Fibroblast of lung (primary cell): ENCODE measurements at places on chromosomes 5 and 9. TPM values are rescaled to one million over a fixed set of nuclear protein-coding genes. Genes with fewer than 3 reads are reported as not detected.

- H3K27me3 ChIP-seq: peaks cover 3% of the 10 kb centered on the region
- H3K4me1 ChIP-seq: peaks cover 12% of the 10 kb centered on the region
- no peak overlapping the region for H3K27ac ChIP-seq
- no peak overlapping the region for H3K4me3 ChIP-seq
These were observed 24.7 kb downstream of the LHX6 start for GRCh38 chr9:122204055-122204454.

- no peaks in the 10 kb centered on the region for H3K4me1 ChIP-seq
- peaks cover 7% of the 10 kb centered on the region for H3K27me3 ChIP-seq
- H3K4me3 ChIP-seq: no peak overlapping the region
- no peak for DNase-seq
- H3K36me3 ChIP-seq: no peaks in the 10 kb centered on the region
These were observed 33.4 kb downstream of the C5orf15 start for GRCh38 chr5:133934822-133935666.

- no peaks in the 10 kb centered on the region for H3K27me3 ChIP-seq
- H3K36me3 ChIP-seq: no peaks in the 10 kb centered on the region
- H3K4me1 ChIP-seq: no peaks in the 10 kb centered on the region
- no peak for DNase-seq
- no peak overlapping the region for H3K4me3 ChIP-seq
These were observed 243.8 kb upstream of the ADAMTS16 start for GRCh38 chr5:4896328-4896727.

- peaks cover 2% of the 10 kb centered on the region for H3K4me1 ChIP-seq
- no peak for DNase-seq
- H3K27ac ChIP-seq: no peak overlapping the region
- no peak overlapping the region for H3K4me3 ChIP-seq
- no peaks in the 10 kb centered on the region for H3K36me3 ChIP-seq
These were observed 45.4 kb upstream of the XPA start for GRCh38 chr9:97742545-97742944.

GRK6 gene
- total RNA-seq: 13.1 and 15.0 TPM in 2 replicates

- no peaks in the 10 kb centered on the region for H3K27me3 ChIP-seq
- DNase-seq: no peak
- no peak overlapping the region for H3K4me3 ChIP-seq
- H3K27ac ChIP-seq: no peak overlapping the region
These were observed 61.4 kb downstream of the SERINC5 start for GRCh38 chr5:80194468-80194867.

GRCh38 chr9:75063556-75064305 lies 24.2 kb downstream of the NMRK1 start:
- H3K36me3 ChIP-seq: no peaks in the 10 kb centered on the region
- peaks cover 7% of the 10 kb centered on the region for H3K4me1 ChIP-seq
- no peak overlapping the region for H3K4me3 ChIP-seq
- peak; percentile 25 for DNase-seq
- no peak overlapping the region for H3K27ac ChIP-seq

GRCh38 chr9:106449336-106449927 lies 413.5 kb upstream of the ZNF462 start:
- H3K27me3 ChIP-seq: no peaks in the 10 kb centered on the region
- no peaks in the 10 kb centered on the region for H3K36me3 ChIP-seq
- H3K4me1 ChIP-seq: no peaks in the 10 kb centered on the region
- DNase-seq: no peak
- no peak overlapping the region for H3K4me3 ChIP-seq

WDR38 gene
- not detected in 2 replicates for total RNA-seq

SPINK13 gene
- not detected in 2 replicates for total RNA-seq

DNA sequence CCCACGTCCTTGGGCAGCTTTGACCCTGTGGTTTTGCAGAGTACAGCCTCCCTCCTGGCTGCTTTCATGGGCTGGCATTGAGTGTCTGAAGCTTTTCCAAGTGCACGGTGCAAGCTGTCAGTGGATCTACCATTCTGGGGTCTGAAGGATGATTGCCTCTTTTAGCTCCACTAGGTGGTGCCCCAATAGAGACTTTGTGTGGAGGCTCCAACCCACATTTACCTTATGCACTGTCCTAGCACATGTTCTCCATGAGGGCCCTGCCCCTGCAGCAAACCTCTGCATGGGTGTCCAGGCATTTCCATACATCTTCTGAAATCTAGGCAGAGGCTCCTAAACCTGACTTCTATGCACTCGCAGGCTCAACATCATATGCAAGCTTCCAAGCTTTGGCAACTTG lies 644.2 kb upstream of the CDH9 start:
- H3K27me3 ChIP-seq: no peaks in the 10 kb centered on the region
- no peaks in the 10 kb centered on the region for H3K36me3 ChIP-seq
- no peaks in the 10 kb centered on the region for H3K4me1 ChIP-seq
- H3K27ac ChIP-seq: no peak overlapping the region

DNA sequence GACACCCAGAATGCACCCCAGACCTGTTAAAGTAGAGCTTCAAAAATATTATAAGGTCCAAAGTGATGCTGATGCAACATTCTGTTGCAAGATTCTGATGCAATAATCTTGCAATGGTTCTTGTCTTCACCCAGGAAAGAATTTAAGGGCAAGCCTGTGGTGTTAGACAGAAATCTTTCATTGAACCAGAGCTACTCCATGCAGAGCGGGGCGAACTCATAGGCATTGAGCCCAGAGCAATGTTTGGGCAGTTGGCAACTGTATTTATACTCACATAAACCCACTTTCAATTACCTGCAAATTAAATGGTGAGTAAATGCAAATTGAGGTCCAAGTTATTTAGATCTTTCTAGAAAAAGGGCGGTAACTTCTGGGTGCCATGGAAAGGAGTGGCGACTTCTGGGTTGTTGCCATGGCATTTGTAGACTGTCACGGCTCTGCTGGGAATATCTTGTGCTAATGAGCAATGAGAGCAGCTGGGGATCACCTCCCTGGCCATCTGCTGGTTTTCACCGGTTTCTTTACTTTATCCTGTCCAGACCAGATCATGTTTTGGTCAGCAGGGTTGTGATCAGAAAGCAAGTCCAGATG lies 163.4 kb downstream of the ICE1 start:
- H3K36me3 ChIP-seq: no peaks in the 10 kb centered on the region
- H3K4me3 ChIP-seq: no peak overlapping the region
- H3K4me1 ChIP-seq: no peaks in the 10 kb centered on the region
- no peak for DNase-seq

- H3K4me3 ChIP-seq: peak overlapping the region; percentile 84
- H3K36me3 ChIP-seq: peaks cover 14% of the 10 kb centered on the region
- no peaks in the 10 kb centered on the region for H3K27me3 ChIP-seq
- DNase-seq: no peak
These were observed 678 bp downstream of the GBA2 start for GRCh38 chr9:35748242-35748857.

PALM2AKAP2 gene
- 6.9 and 9.9 TPM in 2 replicates for total RNA-seq

ARSK gene
- total RNA-seq: 10.0 and 19.3 TPM in 2 replicates

DMRT3 gene
- not detected in 2 replicates for total RNA-seq

MARVELD2 gene
- total RNA-seq: 1.3 and 2.5 TPM in 2 replicates

DNA sequence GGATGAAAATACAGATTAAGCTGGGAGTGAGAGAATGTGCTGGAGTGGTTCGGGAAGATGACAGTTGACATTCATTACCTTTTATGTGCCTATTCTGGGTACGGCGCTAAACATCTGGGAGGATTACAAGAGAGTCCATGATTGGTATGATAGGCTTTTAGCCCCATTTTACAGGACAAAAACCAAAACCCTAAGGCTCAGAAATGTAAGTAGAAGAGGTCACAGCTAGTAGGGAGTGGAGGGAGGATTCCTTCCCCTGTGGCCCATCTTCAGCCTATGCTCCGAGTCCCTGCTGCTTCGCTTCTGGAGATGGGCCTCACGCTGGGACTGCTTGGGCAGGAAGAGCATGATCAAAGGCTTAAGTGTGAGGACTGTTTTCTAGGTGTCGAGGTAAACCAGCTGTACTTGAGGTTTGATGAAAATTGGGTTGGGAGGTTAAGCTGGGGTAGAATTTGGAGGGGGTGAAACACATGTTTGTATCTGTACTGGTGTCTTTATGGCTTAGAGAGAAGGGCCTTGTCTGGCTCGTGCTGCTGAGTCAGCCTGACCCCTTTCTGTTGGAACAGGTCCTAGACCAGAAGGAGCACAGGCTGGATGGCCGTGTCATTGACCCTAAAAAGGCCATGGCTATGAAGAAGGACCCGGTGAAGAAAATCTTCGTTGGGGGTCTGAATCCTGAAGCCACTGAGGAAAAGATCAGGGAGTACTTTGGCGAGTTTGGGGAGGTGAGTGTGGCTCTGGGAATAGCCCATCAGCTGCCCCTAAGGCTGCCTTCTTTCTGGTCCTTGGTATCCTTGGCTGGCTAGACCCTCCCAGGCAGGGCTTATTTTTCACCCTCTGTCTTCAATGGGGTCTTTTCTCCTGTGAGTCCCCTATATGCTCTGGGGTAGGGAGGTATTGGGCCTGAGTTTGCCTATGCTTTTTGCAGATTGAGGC lies 2.1 kb downstream of the HNRNPAB start:
- no peaks in the 10 kb centered on the region for H3K27me3 ChIP-seq
- peak overlapping the region; percentile 98 for H3K4me3 ChIP-seq
- H3K27ac ChIP-seq: peak overlapping the region; percentile 6
- peak; percentile 43 for DNase-seq
- H3K36me3 ChIP-seq: peaks cover 35% of the 10 kb centered on the region
- H3K4me1 ChIP-seq: peaks cover 19% of the 10 kb centered on the region

SNCAIP gene
- 4.1 and 5.1 TPM in 2 replicates for total RNA-seq

- no peaks in the 10 kb centered on the region for H3K27me3 ChIP-seq
- no peak for DNase-seq
- no peaks in the 10 kb centered on the region for H3K4me1 ChIP-seq
- H3K36me3 ChIP-seq: peaks cover 29% of the 10 kb centered on the region
These were observed 57.2 kb upstream of the LRRTM2 start for GRCh38 chr5:138932171-138932810.

DNA sequence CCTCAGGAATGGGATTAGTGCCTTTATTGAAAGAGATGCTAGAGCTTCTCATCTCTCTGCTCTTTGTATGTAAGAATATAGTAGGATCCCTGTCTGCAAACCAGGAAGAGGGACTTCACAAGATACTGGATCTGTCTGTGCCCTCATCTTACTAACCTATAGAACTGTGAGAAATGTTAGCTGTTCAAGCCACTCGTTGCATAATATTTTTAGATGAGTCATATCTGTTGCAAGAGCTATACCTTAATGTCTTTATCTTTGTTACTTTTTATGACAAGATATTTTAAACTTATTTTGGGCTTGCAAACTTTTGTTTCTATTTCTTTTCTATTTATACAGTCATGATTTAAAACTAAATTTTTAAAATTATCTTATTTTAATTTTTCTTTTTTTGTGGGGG lies 1296.8 kb upstream of the CDH6 start:
- no peak for DNase-seq
- H3K4me3 ChIP-seq: no peak overlapping the region
- H3K36me3 ChIP-seq: no peaks in the 10 kb centered on the region
- H3K27ac ChIP-seq: no peak overlapping the region

PHYHD1 gene
- total RNA-seq: 12.3 and 20.0 TPM in 2 replicates

- H3K27ac ChIP-seq: peak overlapping the region; percentile 96
- H3K27me3 ChIP-seq: no peaks in the 10 kb centered on the region
- no peak for DNase-seq
- peaks cover 42% of the 10 kb centered on the region for H3K4me1 ChIP-seq
- no peak overlapping the region for H3K4me3 ChIP-seq
These were observed 66.0 kb upstream of the ANGPTL2 start for GRCh38 chr9:127188396-127188795.

GRCh38 chr5:175652741-175653663 lies 4.9 kb upstream of the HRH2 start:
- H3K4me3 ChIP-seq: no peak overlapping the region
- no peak overlapping the region for H3K27ac ChIP-seq
- H3K36me3 ChIP-seq: no peaks in the 10 kb centered on the region
- H3K27me3 ChIP-seq: no peaks in the 10 kb centered on the region
- no peaks in the 10 kb centered on the region for H3K4me1 ChIP-seq
- DNase-seq: no peak

- no peaks in the 10 kb centered on the region for H3K27me3 ChIP-seq
- no peaks in the 10 kb centered on the region for H3K36me3 ChIP-seq
- no peaks in the 10 kb centered on the region for H3K4me1 ChIP-seq
- H3K4me3 ChIP-seq: no peak overlapping the region
- H3K27ac ChIP-seq: no peak overlapping the region
These were observed 790.1 kb upstream of the ZNF608 start for GRCh38 chr5:125536582-125536981.

DNA sequence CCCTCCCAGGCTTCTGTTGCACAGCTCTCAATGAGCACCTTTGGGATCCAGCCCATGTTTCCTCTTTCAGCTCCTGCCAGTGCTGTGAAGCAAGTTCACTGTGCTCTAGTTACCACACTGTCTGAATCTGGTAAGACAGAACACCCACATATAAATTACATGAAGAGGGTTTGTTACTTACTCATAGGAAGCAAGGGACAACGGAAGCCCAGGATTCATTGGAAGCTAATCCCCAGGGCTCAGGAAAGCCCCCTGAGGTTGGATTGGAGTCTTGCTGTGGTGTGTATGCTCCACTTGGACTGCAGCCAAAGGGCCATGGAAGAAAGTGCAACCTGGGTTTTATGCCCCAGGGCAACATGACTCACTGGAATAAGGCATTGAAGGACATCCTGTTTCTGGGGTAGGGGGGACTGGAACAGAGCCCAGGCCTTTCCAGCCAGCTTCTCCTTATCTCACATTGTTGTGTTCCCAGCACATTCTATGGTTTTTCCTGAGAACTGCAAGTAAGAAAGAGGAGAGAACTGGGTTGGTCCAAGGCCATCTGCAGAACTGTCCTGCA lies 15.6 kb upstream of the CLK4 start:
- H3K27ac ChIP-seq: no peak overlapping the region
- peak; percentile 68 for DNase-seq
- no peaks in the 10 kb centered on the region for H3K27me3 ChIP-seq
- no peak overlapping the region for H3K4me3 ChIP-seq
- H3K36me3 ChIP-seq: no peaks in the 10 kb centered on the region
- H3K4me1 ChIP-seq: no peaks in the 10 kb centered on the region

DNA sequence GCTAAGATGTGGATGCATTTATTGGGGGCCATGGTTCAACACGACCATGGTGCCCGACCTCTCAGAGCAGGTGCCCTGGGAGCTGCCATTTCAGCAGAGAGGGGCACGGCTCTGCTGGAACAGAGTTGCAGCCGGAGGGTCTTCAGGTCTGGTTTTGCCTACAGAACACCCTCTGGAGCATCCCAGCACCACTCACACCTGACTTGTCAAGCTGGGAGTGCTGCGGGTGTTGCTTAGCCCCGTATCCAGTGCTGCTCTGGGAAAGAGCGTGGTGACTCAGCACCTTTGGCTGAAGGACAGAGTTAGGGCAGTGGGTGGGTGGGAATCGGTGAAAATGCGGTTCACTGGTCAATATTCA lies 36.5 kb upstream of the IRX4 start:
- H3K4me3 ChIP-seq: no peak overlapping the region
- H3K4me1 ChIP-seq: no peaks in the 10 kb centered on the region
- H3K27me3 ChIP-seq: no peaks in the 10 kb centered on the region
- no peaks in the 10 kb centered on the region for H3K36me3 ChIP-seq

- H3K4me1 ChIP-seq: no peaks in the 10 kb centered on the region
- no peak for DNase-seq
- H3K36me3 ChIP-seq: no peaks in the 10 kb centered on the region
- H3K4me3 ChIP-seq: no peak overlapping the region
- no peaks in the 10 kb centered on the region for H3K27me3 ChIP-seq
- H3K27ac ChIP-seq: no peak overlapping the region
These were observed 37.3 kb upstream of the ALDOB start for GRCh38 chr9:101472891-101473290.
